OCI-LY7 (cell line): ENCODE measurements at places on chromosomes 11 and 22. TPM values are rescaled to one million over a fixed set of nuclear protein-coding genes. Genes with fewer than 3 reads are reported as not detected.

The ENTHD1 gene
- not detected in 2 replicates for total RNA-seq

- DNase-seq, result no peak
These were observed 168.6 kb downstream of the FAT3 start for GRCh38 chr11:92393218-92393617.

The NDUFS8 gene
- total RNA-seq, result 126 and 132 TPM in 2 replicates

DNA sequence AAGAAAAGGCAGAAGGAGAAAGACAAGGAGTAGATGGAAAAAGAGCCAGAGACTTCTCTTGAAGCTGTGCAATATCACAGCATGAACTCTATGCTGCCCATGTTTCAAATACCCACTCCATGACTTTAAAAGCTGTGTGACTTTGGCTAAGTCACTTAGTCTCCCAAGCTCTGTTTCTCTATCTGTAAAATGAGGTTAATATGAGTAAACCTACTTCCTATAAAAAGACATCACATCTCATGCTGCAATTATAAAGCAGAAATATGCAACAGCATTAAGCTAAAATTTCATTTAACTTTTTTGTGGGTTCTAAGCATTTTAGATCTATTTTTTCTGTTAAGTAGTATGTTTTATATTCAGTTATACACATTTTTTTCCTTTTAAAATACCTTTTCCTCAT is 11.6 kb downstream of the DGCR2 start:
- DNase-seq, result no peak

GRCh38 chr11:60810569-60810968 is 25.4 kb downstream of the MS4A10 start:
- DNase-seq, result no peak

DNA sequence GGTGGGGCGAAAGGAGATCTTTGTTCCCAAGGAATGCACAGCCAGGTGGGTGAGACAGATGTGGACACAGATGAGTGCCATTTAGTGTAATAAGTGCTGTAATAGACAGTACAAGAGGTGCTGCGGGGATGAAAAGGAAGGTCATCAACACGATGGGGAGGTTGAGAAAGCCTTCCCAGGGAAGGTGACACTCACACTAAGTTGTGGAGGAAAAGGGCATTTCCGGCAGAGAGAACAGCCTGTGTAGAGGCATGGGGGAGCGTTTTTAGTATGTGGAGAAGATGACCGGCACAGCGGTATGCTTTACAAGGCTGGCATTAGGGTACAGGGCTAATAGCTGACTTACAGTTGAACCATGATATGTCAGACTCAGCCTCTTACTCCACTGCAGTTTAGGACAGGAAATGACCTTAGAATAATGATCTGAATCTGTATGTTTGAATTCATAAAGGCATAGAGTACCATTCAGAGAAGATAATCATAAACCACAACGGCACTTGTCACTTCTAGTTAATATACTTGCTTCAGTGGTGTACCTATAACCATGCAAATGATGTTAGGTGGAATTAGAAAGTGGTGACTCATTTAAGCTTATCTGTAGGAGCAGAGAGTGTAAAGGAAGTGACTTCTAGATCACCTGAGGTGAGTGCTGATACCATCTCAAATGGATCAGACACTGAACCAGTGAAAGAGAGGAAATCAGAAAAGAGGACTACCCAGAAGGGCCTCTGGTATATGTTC is 60.6 kb downstream of the FAM83F start:
- peak; percentile 31 for DNase-seq

The WBP2NL gene
- 0.94 and 1.1 TPM in 2 replicates for total RNA-seq

DNA sequence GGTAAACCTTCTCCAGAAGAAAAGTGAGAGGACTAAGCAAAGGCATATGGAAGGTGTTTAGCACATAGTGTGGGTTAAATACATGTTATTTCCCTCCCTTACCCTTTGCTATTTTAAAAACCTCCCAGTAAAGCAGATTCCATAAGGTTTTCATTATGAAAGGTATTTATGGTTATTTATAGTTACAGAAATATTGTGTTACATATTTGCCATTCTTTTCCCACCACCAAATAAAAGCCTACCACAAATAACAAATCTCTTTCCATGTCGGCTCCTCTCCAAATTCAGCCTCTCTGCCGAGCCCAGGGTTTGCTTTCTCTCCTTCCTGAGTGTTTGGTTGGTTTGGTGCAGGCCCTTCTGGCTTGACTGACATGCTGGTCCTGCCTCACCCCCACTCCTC is 64.4 kb downstream of the INSC start:
- DNase-seq, result no peak

GRCh38 chr11:110376711-110377324 is 52.9 kb upstream of the FDX1 start:
- peak; percentile 68 for DNase-seq

- no peak for DNase-seq
These were observed 108.1 kb downstream of the CCDC34 start for GRCh38 chr11:27254744-27255446.

- DNase-seq, result no peak
These were observed 8.7 kb downstream of the PRDM11 start for GRCh38 chr11:45155058-45155551.

GRCh38 chr11:17531636-17532113 is 12.5 kb downstream of the USH1C start:
- no peak for DNase-seq

GRCh38 chr11:62435846-62436660 is 17.2 kb downstream of the SCGB1A1 start:
- no peak for DNase-seq

DNA sequence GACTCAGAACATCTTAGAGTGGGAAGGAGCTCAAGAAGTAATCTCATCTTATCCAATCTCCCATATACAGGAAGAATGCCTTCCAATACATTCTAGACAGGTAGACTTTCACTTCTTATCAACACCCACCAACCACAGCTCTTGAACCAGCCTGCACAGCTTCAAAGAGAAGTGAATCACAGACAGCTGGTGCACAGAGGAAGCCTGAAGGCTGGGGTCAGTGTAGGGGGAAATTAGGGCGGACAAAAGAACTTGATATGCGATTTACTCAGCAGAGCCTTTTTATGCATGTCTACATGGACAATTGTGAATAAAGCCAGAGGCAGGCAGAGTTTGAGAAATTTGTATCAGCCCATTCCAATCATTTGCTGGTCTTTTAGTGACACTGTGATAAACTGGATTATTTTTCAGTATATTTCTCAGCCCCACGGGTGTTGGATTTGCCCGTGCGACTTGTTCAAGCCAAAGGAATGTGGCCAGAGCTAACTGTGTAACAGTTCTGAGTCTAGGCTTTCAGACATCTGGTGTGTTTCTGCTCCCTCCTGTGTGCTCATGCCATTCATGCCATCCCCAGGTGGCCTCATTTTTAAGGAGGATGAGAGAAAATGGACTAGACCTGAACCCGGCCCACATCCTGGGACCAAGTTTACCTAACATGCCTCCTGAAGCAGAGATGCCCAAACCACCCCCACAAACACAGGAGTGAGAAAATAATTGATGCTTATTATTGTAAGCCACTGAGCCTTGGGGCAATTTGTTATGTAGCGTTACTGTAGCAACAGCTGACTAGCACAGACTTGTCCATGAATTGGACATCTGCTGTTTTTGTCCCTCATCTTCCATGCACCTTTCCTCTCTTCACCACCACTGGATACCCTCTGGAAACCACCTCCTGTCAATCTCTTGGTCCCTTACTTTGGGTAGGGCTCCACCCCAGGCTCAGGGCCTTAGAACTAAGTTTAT is 137.5 kb upstream of the HSD17B12 start:
- DNase-seq, result no peak

GRCh38 chr11:102154806-102155205 is 44.6 kb downstream of the YAP1 start:
- no peak for DNase-seq

The TCP11L1 gene
- 26.1 and 32.6 TPM in 2 replicates for total RNA-seq

GRCh38 chr11:97702951-97703350 is 1313.1 kb downstream of the JRKL start:
- no peak for DNase-seq

DNA sequence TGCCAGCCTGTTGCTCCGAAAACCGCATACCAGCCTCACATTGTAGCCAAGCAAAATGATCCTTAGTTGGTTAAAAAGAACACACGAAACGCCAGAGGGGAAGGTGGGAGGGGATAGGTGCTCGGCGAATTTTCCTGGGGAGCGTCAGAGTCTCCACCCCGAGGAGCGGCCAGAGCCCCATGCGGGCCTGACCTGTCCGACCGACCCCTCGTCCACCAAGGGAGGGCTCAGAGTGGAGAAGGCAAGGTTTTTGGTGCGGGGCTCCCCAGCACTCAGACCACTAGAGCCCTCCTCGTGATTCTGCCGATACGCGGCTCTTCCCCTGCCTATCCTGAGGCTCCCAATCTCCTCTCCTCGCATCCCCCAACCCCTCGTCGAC is 39.6 kb downstream of the DIXDC1 start:
- DNase-seq, result no peak

The CXCR5 gene
- 7.1 and 7.3 TPM in 2 replicates for total RNA-seq

DNA sequence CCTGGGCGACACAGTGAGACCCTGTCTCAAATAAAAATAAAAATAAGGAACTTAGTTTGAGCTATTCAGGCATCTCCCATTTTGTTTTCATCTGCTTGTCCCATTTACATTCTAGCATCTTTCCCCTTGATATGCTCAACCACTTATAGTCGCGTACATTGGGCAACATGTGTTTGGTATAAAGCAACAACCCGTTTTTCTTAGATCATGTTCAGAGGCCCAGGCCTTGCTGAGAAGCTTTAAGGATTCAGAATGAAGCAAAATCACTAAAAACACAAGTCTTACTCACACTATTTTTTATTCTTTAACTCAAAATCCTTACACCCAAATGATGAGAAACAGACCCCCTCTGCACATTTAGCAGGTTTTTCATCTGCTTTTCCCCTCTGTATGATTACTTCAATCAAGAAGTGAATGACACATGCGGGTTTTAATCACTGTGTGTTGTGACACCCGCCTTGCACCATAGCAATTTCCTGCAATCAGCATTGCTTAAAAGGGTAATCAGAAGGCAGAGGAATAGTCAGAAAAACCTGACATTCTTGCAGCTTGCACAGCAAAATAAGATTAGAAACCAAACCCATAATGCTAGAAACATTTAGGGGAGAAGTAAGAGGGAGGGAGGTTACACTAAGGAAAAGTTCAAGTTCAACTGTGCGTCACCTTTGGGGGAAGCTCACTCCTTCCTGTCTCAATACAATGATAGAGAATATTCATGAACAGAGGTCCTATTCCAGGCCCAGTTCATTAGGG is 25.9 kb downstream of the ALG9 start:
- DNase-seq, result no peak

DNA sequence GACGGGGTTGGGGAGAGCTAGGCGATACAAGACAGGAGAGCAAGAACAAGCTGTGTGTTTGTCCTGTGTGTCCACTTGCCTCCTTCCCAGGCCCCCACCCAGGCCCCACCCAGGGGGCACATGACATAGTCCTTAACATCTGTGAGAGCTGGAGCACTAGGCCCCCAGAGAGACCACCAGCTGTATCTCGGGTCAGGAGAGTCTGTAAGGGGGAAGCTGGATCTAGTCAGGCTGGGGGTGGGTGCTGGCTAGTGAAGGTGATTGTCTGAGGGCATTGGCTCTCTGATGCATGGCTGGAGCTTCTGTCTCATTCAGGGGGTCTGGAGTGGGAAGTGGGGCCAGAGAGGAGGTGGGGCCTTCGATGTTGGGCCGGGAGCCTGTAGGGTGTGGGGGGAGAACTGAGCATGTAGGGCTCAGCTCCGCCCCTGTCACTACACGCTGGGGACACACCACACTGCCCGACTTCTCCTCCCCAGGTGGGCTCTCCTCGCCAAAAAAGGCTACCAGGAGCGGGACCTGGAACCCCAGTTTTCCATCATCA is 571 bp downstream of the P2RX6 start:
- no peak for DNase-seq

GRCh38 chr11:2393941-2394817 is 6.4 kb upstream of the TSSC4 start:
- DNase-seq, result peak; percentile 78

The PPP6R3 gene
- 122 and 132 TPM in 2 replicates for total RNA-seq

- peak; percentile 59 for DNase-seq
These were observed 117.2 kb upstream of the IGLL5 start for GRCh38 chr22:22770280-22770871.

GRCh38 chr11:12696911-12697581 is 22.8 kb downstream of the TEAD1 start:
- no peak for DNase-seq

GRCh38 chr11:123241294-123241693 is 46.2 kb upstream of the CLMP start:
- no peak for DNase-seq

- DNase-seq, result no peak
These were observed 9.7 kb downstream of the NHERF4 start for GRCh38 chr11:119194811-119195440.

The NRXN2 gene
- 1.6 and 3.3 TPM in 2 replicates for total RNA-seq

The CDC42EP1 gene
- not detected in 2 replicates for total RNA-seq
